Activated CD8-positive, alpha-beta memory T cell treated with anti-CD3 and anti-CD28 coated beads for 4 hours (primary cell): ENCODE measurements at places on chromosomes 2 and 18.

DNA sequence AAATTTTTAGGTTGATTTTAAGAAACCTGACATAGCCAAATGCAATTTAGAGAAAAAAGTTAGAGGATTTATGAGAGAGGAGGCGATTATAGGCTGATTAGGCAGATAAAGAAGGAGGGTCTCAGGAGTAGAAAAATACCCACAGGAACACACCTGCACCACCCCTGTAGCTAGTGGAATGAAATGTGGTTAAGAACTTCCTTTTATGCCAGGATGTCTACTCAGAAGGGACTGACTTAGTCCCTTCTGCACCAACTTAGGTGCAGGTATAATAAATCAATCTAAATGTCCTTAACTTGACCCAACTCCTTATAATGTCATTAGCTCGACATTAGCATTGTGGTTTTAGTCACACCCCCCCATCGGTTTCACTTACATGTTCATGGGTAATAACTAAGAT is 1274.5 kb upstream of the TMEFF2 start:
- DNase-seq = no peak

DNA sequence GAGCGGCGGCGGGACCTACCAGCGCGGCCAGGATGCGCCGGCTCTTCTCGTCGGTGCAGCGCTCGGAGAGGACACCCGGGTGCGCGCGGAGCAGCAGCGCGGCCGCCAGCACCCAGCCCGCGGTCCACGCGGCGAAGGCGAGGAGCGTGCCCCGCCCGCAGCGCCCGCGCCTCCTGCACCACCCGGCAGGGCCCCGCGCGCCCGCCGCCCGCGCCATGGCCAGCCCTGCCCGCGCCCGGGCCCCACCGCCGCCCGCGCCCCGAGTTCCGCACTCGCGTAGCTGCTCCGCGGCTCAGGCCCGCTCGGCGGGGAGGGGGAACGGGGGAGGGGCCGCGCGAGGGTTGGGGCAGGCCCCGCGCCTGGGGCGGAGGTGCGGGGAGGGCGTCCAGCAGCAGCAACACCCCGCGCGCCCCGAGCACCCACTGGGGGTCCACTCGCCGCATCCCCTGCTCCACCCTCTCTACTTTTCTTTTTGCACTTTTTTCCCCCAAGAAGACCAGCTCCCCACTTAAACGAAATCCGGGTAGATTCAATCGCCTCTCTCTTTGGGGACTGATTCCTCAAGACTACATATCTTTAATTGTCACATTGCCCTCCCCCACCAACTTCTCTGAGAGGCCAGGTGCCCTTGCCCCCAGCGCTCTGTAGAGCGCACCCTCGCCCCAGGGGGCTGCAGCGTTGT is at the start of gene DIPK1C:
DIPK1C (minus strand) TSS at position 266 of the 682 bp plus-strand sequence; CDS start at position 217, 49 bp downstream.
- DNase-seq = no peak

- DNase-seq = no peak
Measured at GRCh38 chr2:79855264-79856006, 342.6 kb downstream of the CTNNA2 start.

DNA sequence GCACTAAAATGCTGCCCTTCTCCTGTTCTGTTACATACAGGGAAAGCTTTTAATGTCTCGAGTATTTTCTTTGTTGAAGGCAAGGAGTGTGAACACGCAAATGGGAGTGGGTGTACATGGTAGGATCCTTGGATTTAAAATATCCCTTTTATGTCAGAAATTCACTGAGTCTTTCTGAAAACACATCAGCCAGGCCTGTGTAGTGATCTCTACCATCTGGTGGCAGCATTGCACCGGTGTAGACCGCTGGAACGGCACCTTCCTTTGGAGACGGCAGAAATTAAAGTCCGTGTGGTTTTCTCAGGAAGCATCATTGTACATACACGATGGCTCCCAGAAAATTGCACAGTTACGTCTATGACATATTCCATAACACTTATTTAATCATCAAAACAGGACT is 515.8 kb downstream of the GALR1 start:
- DNase-seq = no peak

- DNase-seq = no peak
Measured at GRCh38 chr2:69581774-69582581, 61.6 kb downstream of the AAK1 start.

DNA sequence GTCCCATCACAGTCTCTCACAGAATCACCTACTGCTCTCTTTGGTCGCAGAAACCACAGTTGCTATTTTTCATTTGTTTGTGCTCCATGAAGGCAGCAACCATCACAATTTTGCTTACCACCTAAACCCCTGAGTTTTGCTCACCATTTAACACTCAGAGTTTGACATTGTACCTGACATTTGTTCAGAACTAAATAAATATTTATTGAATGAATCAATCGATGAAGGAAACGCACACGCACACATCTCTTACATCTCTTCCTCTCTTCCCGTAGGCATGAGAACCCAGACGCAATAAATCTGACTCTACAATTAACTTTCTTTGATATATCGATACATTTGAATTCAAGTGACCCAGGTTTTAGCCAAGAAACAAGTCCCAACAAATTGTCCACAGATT is 105.5 kb upstream of the RNF152 start:
- no peak for DNase-seq

DNA sequence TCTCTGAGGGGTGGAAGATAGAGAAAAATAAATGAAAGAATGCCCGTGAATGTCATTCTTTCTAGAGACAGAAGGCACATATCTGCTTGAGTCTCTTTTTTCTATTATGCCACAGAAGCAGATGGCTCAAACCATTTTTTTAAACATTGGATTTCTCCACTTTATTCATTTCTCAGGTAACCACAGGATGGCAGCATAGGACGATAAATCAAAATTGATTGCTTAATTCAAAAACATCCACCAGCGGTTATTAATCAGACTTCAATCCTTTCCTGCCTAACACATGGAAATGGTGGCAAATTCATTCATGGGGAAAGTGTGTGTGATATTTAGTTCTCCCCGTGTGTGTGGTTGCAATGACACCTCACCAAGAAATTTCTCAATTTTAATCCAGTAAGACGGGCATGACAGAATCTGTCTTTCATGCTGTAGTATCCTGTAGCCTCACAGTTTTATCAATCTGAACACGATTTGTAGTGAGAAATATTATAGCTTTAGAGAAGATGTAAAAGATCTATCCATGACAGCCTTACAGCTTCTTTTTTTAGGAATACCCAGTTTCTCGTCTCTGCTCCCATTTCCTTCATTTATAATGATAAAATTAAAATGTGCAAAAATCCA is 72.2 kb downstream of the DSC3 start:
- DNase-seq = no peak

GRCh38 chr2:109382226-109382895 is 231.4 kb downstream of the SEPTIN10 start:
- DNase-seq = no peak

DNA sequence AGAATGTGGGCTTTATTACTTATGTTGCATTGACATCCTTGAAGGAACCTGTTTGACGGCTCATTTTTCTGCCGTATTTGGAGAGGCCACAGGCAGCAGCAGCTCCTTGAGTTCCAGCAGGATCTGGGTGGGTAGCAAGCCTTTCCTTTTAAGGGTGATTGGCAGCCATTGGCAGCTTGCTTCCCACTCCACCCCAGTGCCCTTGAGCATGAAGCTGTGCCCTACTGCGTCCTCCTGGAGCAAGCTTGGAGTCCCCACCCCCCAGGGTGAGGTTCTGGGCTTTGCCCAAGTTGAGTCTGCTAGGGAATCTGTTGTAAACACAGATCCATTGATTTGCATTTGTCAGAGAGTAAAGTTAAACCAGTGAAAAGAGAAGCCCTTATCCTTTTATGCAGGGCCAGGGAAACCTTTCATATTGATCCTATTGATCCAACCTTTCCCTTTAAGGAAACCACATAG is 9.2 kb downstream of the ONECUT2 start:
- no peak for DNase-seq

- DNase-seq = no peak
Measured at GRCh38 chr2:64401529-64401880, 52.5 kb upstream of the LGALSL start.

DNA sequence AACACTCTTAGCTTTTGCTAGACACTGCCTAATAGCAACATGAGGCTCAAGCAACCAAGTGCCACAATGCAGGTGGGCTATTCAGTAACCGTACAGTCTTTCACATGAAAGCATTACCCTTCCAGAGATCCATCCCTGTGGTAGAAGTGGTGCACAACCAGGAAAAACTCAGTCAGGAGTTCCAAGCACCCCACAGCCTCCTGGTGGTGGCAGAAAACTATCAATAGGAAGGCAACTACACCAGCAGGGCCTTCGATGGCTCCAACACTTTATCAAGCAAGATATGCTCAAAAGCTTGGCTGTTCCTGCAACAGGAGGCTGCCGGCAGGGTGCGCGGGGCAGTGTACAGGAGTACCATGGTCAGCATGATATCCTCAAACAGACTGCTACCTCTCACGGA is 176.1 kb upstream of the DLGAP1 start:
- no peak for DNase-seq

- no peak for DNase-seq
Measured at GRCh38 chr18:23675896-23676295, 13.2 kb upstream of the ANKRD29 start.

DNA sequence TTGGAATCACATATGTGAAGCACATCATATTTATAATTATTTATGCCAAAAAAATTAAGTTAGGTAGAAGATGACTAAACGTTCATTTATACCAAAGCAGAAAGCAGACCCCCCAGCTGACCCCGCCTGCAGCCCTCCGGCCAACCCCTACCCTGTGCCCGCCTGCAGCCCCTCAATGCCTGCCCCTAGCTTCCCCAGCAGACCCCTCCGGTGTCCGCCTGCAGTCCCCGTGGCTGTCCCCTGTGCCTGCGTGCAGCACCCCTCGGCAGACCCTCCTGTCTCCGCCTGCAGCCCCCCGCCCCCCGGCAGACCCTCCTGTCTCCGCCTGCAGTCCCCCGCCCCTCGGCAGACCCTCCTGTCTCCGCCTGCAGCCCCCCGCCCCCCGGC is 136.2 kb downstream of the NFATC1 start:
- DNase-seq = no peak

- DNase-seq = no peak
Measured at GRCh38 chr2:40367032-40367431, 84.9 kb downstream of the SLC8A1 start.

- DNase-seq = no peak
Measured at GRCh38 chr2:64394153-64394552, 59.8 kb upstream of the LGALSL start.

GRCh38 chr2:6812857-6813530 is 52.7 kb downstream of the CMPK2 start:
- DNase-seq = no peak

DNA sequence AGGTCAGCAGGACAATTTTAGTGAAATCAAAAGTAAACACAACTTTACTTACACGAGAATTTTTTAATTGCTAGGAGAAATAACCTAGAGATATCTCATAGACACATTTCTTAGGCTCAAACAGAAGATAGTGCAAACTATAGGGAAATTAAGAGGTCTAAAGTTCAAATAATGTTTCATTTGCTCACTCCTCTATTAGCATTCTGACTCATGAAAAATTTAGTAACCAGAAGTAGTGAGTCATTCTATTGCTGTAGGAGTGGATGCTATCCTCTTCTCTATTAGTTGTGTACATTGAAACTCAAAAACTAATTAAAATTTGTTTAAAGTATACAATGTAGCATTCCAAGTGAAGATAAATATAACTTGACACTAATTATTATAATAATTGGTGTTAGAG is 908.3 kb upstream of the TMEFF2 start:
- no peak for DNase-seq

GRCh38 chr2:46338674-46339073 is 41.5 kb downstream of the EPAS1 start:
- no peak for DNase-seq

DNA sequence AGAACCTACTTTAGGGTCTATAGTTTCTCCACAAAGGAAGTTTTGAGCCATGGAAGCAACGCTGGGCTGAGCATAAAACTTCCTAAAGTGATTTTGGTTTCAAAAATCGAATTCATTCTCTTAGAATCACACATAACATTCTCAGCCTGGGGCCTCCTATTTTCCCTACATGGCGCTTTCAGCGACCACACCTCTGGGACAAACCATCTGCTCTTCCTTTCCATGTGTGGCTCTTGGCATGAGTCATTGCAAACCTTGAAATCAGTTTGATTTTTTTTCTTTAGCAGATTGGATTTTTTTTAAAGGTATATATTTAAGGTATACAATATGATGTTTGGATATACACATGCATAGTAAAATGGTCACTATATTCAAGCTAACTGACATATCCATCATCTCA is 72.5 kb upstream of the APCDD1 start:
- no peak for DNase-seq

GRCh38 chr2:173109253-173110188 is 33.9 kb downstream of the MAP3K20 start:
- no peak for DNase-seq

DNA sequence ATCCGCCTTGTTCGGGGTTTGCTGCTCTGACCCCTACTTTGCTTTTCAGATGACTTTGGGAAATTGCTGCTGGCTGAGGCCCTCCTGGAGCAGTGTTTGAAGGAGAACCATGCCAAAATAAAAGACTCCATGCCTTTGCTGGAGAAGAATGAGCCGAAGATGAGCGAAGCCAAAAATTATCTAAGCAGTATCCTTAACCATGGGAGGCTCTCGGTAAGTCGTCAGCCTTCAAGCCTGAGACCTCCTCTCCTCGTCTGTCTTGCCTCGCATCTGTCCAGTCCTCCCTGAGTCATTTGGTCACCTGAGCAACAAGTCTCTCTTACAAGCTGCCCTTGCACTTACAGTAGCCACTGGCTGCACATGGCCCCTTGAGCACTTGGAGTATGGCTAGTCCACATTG is 34.7 kb upstream of the MCFD2 start:
- no peak for DNase-seq

DNA sequence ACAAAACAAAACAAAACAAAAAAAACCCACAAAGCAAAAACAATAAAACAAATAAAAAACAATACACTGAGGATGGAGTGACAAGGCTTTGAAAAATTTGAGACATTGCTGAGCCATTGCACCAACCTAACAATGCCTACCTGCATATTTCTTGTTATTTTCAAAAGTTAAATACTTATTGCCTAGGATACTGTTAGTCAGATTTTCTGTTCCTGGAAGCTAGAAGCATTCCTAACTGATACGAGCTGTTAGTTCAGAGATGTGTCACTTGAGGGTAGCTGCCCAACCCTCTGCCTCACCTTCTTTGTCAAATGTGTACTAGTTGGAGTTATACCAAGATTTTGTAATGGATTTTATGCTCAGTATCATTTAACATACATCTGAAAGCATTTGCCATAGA is 187.2 kb downstream of the TXNL1 start:
- no peak for DNase-seq

- no peak for DNase-seq
Measured at GRCh38 chr2:126866451-126866850, 32.2 kb upstream of the TEX51 start.

DNA sequence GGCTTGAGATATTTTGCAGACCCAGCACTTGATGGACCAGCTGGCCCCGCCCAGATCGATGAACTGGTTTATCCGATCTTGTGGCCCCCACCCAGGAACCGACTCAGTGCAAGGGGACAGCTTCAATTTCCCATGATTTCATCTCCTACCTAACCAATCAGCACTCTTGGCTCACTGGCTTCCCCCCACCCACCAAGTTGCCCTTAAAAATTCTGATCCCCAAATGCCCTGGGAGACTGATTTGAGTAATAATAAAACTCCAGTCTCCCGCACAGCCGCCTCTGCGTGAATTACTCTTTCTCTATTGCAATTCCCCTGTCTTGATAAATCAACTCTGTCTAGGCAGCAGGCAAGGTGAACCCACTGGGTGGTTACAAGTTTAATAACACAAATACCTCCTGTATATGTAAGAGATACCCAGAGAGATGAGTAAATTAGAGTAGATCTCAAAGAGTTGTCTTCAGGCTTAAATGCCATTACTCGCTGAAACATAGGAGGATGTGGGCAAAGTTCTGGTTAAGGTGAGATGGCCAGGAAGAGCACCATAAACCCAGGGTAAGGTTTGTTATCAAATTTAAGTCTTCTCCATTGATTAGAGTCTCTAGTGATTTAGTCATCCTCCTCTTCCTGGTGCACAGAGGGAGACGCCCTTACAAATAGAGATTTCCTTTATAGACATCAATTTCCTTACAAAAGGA is 222.8 kb downstream of the ARL4C start:
- DNase-seq = no peak
